ENCODE measurements at places on chromosomes 13 and 19.
A peak's percentile ranks its signal among the peaks of the same experiment; 100 is the strongest.

DNA sequence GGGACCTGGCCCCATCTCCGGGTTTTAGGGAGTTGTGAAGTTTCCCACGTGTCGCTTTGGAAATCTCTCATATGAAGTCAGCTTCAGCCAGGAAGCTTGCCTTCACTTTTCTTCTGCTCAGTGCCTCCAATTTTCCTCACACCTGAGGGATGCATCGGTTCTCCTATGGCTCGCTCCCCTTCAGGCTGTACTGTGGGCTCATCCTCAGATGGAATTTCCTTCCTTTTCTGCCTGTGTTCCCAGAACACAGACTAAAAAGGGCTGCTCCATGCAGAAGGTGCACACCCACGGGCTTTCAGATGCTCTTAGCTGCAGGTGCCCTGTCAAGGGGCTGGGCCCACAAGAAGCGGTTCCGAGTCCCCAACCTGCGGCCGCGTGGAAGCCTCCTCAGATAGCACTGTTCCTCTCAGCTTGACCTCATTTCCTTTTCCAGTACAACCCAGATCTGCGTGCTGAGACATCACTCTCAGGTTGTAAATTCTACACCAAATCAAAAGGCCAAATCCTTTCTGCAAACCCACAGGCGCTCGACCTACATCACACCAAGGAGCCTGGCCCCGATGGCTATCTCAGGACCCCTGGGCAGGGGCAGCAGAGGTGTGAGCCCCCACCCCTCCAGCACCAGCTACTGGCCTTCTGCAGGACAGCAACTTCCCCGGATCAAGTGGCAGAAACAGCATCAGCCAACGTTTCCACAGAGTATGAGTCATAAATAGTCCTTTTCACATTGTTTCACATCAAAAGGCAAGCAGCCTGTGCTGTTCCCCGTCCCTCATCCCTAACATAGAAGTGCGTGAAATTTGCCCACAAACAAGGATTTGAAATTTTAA lies 275.9 kb downstream of the ZNF536 start:
- no peak for DNase-seq

DNA sequence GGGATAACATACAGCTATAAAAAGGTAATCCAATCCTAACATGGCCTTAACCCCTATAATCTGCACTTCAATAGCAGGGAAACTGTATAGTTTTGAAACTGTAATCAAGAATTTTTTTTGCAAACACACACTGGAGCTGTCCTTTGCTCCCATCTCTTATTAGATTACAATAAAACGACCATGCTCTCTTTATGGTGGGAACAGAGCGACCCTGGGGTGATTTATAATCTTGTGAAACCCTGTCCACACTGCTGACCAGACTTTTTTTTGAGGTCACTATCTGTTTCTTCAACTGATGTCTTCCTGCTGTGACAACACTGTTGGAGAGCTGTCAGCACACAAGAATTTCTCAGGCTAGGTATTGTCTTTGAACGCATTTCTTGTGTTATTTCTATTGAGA lies 35.3 kb downstream of the DACH1 start:
- no peak for DNase-seq

DNA sequence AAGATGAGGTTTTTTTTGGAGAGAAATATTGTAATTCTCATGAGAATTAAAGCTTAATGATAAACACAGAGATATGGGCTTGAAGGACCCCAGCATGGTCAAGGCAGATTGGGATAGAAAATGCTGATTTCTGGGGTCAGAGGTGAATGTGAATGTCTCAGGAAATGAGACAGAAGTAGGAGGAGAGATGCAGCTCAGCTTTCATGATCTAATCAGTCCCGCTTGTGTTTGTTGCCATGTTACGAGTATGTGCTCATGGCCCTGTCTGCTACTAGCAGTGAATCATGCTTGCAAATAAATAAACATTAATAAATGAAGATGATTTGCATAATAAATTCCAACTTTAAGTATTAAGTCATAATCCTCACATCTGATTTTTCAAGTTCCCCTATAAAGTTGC lies 23.0 kb upstream of the NDFIP2 start:
- DNase-seq: no peak

- no peak for DNase-seq
Measured at GRCh38 chr13:42474954-42475353, 99.0 kb upstream of the TNFSF11 start.

- no peak for DNase-seq
Measured at GRCh38 chr13:76266561-76266960, 619.6 kb downstream of the KCTD12 start.

DNA sequence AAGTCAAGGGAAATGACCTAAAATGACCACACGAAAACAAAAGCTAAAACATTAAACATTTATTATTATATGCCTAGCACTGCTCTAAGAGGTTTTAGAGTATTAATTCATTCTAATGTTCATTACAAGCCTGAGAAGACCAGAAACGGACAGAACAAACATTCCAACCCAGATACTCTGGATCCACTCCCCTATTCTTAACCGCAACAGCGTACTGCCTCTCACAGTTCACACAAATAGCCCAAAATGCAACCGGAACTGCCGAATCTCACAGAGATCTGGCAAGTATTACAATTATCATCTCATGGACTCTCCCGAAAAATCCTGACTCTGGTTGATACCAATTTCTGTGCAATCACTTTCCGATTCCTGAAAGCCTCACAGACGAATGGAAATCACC lies 1.4 kb downstream of the ZNF780B start:
- DNase-seq: no peak

DNA sequence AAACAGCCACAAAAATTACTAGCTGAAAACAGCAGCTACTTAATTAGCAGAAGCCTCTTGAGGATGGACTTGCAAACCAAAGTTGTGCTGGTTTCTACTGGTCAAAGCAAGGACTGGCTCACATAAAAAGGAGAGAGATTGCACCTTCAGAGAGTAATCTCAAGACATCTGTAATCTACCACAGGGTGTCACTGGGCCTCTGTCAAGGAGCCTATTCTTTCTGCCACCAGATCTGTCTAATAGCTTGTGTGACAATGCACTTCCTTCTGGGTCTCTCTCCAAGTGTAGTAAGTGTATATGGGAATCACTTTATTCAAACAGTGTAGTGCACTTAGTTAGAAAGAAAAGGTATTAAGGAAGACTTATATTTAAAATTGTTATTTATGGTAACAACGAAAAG lies 24.4 kb upstream of the ZNF561 start:
- DNase-seq: no peak

DNA sequence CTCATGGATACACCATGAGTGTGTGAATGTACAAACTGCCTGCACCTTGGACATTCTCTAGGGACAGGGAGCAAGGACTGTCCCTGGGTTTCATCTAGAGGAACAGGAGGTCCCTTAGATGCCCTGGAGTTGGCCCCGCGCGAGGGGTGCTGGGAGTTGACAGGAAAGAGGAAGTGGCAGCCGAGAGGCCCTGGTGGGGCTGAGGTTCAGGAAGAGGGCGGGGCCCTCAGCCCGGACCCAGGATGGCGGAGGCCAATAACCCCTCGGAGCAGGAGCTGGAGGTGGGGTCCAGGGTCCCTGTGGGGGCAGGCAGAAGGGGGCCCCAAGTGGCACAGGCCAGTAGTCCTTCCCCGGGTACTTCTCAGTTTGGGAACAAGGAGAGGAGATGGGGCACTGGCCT lies 6.9 kb downstream of the PKN1 start:
- peak; percentile 63 for DNase-seq

GRCh38 chr19:17264641-17264979 lies at the start of gene USHBP1:
USHBP1 (minus strand) TSS chr19:17264745; CDS start chr19:17264299, 446 bp downstream.
- no peak for DNase-seq

- DNase-seq: no peak
Measured at GRCh38 chr13:80173224-80173623, 167.7 kb downstream of the SPRY2 start.

GRCh38 chr13:51612867-51613266 lies 28.6 kb downstream of the WDFY2 start:
- no peak for DNase-seq

DNA sequence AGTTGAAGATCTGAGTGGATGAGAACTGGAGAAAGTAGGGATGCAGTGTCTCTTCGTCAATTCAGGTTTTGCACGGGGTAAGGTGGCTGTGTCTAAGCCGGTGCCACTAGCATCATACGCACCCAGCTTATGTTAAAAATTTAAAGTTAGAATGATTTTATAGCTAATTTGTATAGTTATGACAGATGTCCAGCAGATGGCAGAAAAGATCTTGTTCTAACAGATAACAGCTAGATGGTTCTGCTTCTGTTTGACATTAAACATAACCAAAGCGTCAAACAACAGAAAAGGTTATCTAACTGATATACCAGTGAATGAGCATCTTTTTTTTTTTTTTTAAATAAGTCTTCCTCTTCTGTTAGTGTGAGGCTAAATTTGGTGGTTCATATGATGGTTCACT lies 18.8 kb upstream of the EDDM13 start:
- DNase-seq: no peak

DNA sequence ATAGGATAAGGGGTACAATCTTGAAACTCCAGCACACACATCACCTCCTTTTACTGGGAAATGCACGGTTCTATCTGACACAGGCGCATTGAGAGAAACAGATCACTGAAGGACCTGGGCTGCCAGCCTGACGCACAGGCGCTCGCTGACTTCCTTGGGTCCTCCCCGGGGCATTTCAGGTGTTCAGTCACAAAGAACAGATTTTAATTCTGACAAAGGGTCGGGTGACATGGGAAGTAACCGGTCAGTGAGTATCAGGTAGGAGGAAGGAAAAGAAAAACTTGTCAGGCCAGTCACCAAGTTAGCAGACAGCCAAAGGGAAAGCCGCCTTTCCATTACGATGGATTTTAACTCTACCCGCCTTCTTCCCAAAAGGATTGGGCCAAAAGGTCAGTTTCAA lies 39.6 kb downstream of the INSR start:
- DNase-seq: no peak

DNA sequence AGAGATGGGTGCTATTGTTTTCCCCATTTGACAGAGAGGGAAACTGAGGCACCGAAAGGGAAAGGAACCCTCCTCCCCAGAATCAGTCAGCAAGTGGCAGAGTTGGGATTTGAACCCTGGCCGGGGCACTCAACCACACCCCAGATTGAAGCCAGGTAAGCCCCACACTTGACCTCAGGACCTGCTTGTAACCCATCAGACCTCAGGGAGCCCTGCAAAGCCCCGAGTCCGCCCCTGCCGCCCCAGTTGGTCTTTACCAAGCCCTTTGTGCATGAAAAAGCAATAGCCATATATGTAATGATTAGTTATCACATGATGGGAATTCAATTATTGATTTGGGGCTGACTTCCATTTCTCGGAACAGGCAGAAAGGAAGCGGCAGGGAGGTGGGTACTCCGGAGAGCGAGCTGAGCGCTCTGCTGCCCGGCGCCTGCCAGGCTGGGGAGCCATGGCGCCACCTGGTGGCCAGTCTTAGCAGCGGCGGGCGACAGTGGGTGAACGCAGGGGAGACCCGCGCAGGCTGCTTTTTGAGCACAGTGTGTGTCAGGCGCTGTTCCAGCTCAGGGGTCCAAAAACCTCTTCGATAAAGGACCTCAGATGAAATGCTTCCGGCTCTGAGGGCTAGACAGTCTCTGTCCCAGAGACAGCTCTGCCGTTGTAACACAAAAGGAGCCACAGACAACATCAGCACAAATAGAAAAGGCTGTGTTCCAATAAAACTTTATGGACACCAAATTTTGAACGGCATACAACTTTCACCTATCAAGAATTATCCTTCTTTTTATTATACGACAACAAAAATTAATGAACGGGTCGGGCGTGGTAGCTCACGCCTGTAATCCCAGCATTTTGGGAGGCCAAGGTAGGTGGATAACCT lies 82.9 kb upstream of the CACNA1A start:
- peak; percentile 64 for DNase-seq

- DNase-seq: no peak
Measured at GRCh38 chr13:97948041-97948440, 5.4 kb upstream of the IPO5 start.

DNA sequence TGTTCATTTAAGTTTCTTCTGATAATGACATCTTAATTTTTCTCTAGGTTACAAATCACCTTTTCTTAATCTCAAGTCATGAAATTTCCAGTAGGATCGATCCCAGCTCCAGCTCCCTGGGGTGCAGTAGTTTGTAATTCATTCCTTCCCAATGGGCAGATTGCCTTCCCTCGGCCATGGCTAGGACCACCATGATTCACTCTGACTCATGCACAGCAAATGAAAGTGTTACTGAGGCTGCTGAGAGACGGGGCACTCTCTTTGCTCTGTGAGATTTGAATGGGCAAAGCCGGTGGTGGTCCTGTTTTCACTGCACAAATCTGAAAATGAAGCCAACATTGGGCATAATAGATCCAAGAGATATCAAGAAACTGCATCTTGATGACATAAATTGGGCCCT lies 202.8 kb upstream of the IRS2 start:
- no peak for DNase-seq

DNA sequence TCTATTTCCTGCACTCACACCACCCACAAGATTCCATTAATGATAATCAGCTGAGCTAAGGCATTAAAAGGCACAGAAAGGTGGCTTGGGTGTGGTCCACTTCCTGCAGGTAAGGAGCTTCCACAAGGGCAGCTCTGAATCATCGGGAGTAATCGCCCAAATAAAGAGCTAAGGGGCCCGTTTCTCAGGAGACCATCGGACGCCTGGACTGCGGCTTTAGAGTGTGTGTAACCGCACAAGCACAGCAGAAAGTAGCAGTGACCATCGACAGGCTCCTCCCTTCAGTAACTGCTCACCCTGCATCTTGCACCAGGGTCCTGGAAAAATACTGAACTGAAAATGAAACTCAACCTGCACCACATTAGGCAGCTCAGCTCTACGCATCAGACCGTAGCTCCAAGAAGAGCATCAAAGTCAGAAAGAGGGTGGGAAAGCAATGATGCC lies 6.0 kb downstream of the STK24 start:
- no peak for DNase-seq

GRCh38 chr13:29532821-29533220 lies 62.7 kb downstream of the SLC7A1 start:
- no peak for DNase-seq

GRCh38 chr19:46732172-46732938 lies 13.5 kb upstream of the FKRP start:
- no peak for DNase-seq

GRCh38 chr13:19888799-19889198 lies 25.4 kb upstream of the ZMYM5 start:
- DNase-seq: no peak

DNA sequence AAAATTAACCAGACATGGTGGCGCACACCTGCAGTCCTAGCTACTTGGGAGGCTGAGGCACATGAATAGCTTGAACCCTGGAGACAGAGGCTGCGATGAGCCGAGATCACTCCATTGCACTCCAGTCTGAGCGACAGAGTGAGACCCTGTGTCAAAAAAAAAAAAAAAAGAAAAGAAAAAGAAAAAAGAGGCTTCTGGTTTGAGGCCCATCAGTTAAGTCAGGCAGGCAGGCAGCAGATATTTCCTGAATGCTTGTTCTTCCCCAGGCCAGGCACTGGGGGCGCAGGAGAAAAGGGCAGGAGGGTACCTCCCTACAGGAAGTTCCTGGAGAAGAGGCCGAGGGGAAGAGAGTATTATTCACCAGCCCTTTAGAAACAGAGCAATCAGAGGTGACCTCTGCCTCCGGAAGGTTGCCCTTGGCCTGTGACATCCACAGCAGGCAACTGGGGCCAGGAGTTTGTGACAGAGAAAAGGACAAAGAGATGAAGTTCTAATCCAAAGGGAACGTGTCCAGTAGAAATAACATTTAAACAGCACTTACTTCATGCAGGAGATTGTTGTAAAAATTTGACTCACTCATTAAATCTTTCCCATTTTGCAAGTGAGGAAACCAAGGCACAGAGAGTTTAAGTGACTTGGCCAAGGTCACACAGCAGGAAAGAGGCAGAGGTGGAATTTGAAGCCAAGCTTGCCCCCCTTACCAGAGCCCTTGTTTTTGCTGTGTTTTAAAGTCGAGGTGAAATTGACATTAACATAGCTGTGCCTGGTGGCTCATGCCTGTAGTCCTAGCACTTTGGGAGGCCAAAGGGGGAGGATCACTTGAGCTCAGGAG lies 4.3 kb upstream of the RLN3 start:
- DNase-seq: no peak

Data from stimulated activated CD8-positive, alpha-beta memory T cell treated with anti-CD3 and anti-CD28 coated beads, Interleukin-4, amount 100 ng/mL, for 1 hour (primary cell).